Activated CD8-positive, alpha-beta T cell treated with anti-CD3 and anti-CD28 coated beads for 36 hours (primary cell): ENCODE measurements at places on chromosomes 4 and X. TPM values are rescaled to one million over a fixed set of nuclear protein-coding genes. Genes with fewer than 3 reads are reported as not detected.

- no peak for DNase-seq
Observed at GRCh38 chr4:20938204-20938603, 237.9 kb downstream of the PACRGL start.

MAGEA1 gene
- not detected for total RNA-seq

- DNase-seq: no peak
Observed at GRCh38 chr4:79551555-79551954, 143.5 kb upstream of the GK2 start.

- DNase-seq: no peak
Observed at GRCh38 chr4:17283251-17283650, 228.6 kb downstream of the QDPR start.

MAGEB1 gene
- total RNA-seq: not detected

- no peak for DNase-seq
Observed at GRCh38 chr4:24656906-24657305, 72.6 kb upstream of the DHX15 start.

DNA sequence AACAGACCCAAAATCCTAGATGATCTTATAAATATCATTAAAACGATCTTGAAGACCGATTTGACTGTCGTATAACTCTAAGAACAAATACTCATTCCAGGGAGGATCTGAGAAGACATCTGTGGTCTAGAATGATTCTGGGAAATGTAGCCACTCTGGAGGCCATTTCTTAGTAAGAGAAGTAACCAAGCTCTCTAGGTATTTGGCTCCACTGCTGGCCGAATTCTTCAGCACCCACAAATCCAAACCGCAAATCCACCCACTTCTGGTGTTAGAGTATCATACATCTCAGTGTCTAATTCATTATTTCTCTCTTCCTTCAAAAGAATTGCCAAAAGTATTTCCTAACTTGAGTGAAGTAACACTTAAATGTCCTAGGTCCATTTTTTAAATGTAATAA lies 23.9 kb downstream of the KLHL5 start:
- DNase-seq: no peak

- peak; percentile 80 for DNase-seq
Observed at GRCh38 chr4:110197529-110198042, 829 bp downstream of the ELOVL6 start.

- no peak for DNase-seq
Observed at GRCh38 chrX:9737363-9737762, 28.3 kb downstream of the GPR143 start.

- no peak for DNase-seq
Observed at GRCh38 chr4:3532751-3533422, 665 bp upstream of the LRPAP1 start.

FRG2 gene
- total RNA-seq: not detected

HELT gene
- not detected for total RNA-seq

- no peak for DNase-seq
Observed at GRCh38 chrX:72043636-72044035, 88.1 kb downstream of the RTL5 start.

- DNase-seq: no peak
Observed at GRCh38 chr4:156241896-156242295, 288.2 kb upstream of the CTSO start.

GRCh38 chrX:105266456-105266855 lies 46.0 kb upstream of the TEX13A start:
- no peak for DNase-seq

GRCh38 chr4:150818661-150819060 lies 196.4 kb downstream of the LRBA start:
- no peak for DNase-seq

DNA sequence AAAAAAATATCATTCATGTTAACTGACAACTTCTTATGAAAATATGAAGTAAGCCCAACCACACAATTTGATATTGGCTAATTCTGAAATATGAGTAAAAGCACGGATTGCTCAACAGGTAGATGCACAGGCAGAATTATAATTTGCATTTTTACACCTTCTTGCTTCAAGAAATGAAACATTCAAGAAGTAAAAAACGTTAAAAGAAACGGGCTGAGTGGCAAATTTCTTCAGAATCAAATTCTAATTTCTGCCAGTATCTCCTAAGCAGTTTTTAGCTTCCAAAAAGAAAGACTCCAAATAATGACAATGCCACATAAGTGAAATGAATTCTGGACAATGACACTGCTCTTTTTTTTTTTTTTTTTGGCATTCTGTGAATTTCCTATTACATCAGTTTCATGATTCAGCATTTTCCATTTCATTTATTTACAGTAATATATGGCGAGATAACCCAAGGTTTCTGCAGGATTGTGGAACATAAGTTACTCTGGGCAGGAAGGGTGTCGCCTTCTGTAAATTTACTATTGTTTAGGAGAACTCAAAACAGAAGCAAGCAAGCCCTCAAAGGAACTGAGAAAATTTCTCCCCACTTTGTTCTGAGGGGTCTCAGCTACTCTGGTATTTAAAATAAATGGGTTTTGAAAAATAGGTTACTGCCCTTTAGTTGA lies 1.4 kb downstream of the SEL1L3 start:
- no peak for DNase-seq

- DNase-seq: no peak
Observed at GRCh38 chrX:139554991-139555675, 24.6 kb downstream of the F9 start.

SHISA3 gene
- not detected for total RNA-seq

VSIG4 gene
- not detected for total RNA-seq

SMIM10 gene
- 1.7 TPM for total RNA-seq

DNA sequence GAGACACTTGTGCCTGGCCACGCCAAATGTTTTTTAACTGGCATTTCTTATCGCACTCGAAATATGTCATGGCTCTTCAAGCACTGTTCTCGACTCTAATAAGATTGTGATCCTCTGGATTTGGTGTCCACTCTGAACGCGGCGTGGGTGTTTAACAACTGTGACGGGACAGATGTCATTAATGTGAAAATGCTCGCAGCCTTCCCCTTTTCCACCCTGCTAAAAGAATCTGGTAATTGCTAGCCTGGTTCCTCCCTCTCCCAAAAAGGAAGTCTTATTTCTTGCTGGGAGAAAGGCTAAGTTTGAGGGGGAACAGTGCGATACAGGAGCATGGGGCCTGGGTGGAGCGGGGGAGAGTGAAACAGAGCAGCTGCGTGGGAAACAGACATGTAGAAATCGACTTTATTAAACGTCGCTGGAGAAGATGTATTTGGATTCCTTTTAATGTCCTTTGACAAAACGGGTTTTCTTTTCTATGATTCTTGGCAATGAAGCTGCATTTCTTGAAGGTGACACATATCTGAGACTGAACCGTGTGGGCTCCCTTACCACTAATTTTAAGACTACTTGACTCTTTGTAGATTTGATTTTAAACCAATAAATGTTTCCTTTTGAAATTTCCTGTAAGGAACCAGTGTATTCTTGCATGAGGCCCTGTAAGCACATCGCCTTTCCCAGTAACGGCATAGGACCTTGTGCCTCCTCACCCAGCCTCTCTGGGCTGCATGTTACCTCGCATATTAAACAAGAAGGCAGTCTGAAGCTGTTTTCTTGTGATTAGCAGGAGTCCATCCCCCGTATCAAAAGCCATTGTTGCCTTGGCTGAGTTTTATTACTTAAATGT lies 17.8 kb downstream of the TBC1D1 start:
- no peak for DNase-seq

CLNK gene
- total RNA-seq: not detected

DNA sequence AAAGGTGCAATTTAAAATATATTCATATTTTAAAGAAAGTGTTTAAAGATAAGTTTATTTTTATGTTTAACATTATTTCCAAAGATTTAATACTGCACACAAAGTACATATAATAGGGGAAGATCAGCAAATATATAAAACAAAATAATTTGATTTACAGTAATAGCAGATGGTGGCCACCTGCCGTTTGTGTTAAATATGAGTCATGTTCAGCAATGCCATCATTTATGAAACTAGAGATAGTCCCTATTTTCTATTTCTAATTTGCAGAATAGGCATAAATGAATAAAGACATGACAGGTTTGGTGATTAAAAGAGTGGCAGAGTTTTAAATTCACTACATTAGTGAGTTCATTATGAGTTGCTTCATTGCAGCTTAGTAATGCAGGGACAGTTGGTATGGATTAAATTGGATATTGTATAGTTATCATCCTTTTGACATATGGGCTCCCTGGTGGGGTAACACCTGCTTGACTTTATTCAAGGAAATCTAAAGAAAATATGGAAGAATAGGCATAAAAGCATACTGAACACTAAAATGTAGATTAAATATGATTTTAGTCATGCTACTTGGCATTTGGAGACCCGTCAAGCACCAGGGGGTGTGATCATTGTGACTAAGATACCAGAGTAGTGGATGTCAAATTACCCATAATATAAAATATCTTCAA lies 78.8 kb upstream of the BANK1 start:
- DNase-seq: no peak

HTT-AS gene
- not detected for total RNA-seq

DNA sequence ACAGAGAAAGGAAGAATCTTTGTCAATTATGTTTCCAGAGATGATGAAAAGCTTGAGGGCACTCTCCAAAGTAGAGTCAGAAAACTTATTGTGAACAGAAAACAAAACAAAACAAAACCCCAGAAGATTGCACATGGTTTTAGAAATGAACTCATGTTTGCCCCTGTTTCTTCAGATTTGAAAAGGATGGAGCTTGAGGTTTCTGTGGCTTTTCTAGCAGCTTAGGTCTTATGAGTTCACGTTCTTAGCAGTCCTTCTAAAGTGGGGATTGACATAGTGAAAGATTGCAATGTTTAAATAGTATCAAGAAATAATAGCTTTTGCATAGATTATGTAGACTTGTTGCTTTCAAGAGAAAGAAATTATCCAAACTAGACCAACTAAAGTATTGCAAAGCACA lies 421.8 kb downstream of the GBA3 start:
- no peak for DNase-seq

GRCh38 chr4:146621-147020 lies 22.3 kb downstream of the ZNF718 start:
- no peak for DNase-seq

DNA sequence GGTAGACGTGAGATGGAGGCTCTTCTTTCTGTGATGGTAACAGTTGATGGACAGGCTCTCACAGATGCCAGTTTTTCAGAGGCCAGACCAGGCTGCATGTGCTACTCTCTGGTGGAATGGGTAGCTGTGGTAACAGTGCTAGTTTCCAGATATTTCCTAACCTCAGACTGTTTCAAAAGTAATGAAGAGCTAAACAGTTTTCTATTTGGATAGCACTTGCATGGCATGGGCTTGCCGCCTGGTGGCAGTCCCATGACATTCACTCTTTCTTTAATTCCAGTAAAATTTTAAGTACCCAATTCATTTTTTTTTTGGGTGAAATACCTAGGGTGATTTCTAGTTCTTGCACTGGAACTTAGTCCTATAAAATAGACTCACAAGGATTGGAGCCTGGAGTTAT lies 220.2 kb upstream of the MAD2L1 start:
- no peak for DNase-seq

DNA sequence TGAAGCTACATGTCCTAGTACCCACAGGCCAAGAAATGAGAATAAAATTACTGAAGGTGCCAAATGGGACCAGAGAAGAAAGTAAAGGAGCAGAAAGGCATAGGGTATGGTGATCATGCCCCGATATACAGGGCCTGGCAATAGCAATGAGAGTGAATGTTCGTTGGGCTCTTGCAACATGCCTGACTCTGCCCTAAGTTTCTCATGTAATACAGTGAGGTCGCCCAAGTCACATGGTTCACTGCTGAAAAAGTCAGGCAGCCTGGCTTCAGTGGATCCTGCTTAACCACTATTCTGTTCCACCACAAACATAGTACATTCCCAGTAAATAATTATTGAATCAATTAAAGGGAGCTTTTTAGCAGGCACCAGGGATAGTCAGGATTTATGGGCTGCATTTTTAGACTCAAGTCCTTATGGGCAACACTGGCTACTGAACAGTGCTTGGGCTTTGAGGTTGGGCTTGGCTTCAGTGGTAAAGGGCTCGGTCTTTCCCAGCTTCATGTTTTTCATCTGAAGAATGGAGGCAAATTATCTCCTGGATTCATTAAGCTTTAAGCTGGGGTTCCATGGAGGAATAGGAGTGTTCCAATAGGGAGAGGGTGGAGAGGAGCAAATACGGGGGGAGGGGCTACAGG lies 67.1 kb upstream of the ZNF518B start:
- DNase-seq: no peak

DNA sequence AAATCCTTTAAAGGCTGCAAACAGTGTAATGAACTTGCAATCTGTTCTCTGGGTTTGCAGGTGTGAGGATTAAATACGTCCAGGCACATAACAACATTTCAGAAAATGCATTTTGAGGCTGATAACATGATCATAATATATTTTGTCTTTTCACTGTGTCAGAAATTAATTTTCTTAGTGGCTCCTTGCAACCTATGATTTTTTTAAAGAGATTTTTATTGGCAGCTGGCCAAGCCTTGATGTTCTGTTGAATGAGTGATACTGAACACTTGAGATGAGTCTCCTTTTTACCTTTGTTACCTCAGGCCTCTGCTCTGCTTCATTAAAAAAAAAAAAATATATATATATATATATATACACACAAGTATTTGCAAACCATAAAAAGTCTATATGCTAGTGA lies 68.2 kb upstream of the TENM3 start:
- no peak for DNase-seq

DNA sequence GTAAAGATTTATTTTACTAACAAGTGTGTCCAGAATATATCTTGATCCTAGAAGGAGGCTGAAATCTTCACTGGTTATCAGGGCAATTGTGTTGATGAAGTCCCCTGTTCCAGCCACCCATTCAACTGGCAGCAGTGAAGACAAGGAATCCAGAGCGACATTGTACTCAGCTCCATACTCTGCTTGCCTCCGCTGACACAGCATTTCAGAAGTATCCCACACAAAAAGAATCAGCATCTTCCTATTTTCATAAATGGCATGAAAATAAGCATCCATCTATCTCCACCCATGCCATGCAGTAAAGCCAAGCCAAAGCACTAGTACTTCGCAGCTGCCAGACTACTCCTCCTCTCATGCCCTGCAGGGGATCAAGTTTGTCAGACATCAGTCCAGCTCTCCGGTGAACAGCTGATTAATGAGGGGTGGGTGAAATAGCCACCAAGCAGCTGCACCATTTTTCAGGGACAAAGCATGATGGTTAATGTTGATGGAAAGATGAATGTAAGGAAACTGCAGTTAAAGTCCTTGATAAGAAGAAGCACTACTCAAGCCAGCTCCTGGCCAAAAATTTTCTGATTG lies 54.0 kb downstream of the COL25A1 start:
- DNase-seq: no peak

- DNase-seq: no peak
Observed at GRCh38 chrX:19030805-19031204, 46.9 kb upstream of the PHKA2 start.

GPR143 gene
- not detected for total RNA-seq

DNA sequence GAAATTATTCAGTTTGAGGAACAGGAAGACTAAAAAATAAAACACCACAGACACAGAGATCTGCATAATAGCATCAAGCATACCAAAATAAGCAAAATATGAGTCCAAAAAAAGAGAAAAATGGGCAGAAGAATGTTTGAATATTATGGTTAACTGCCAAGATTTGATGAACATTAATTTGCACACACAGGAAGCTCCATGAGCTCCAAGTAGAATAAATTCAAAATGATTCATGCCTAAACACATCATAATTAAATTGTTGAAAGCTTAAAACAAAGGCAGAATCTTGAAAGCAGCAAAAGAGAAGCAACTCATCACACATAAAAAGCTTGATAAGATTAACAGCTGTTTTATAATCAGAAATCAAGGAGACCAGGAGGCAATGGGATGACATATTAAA lies 156.6 kb upstream of the ARSJ start:
- DNase-seq: no peak

SPATA18 gene
- total RNA-seq: 0.58 TPM

TGIF2LX gene
- not detected for total RNA-seq
